ENCODE measurements at places on chromosomes 1 and 21. TPM values are rescaled to one million over a fixed set of nuclear protein-coding genes. Genes with fewer than 3 reads are reported as not detected.

Gene ATAD3C
- 0.47 TPM for total RNA-seq

Gene OR2L2
- not detected for total RNA-seq

- no peak for ATAC-seq
Observed at GRCh38 chr21:41520560-41521442, 12.8 kb upstream of the TMPRSS2 start.

- no peak for ATAC-seq
Observed at GRCh38 chr1:84377480-84378095, 20.7 kb upstream of the DNASE2B start.

DNA sequence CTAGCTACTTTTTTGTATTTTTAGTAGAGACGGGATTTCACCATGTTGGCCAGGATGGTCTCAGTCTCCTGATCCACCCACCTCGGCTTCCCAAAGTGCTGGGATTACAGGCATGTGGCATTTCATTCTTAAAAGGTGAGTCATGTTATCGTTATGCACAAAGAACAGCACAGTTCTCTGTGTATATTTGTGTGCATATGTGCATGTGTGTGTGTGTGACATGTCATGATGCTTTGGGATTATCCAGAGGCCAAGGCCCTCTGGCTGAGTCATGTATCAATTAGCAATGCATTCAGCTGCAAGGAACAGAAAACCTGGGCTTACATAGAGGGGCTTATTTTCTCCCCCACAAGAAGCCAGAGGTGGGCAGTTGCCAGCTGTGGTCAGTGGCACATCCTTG, 301.7 kb upstream of the KAZN start:
- no peak for ATAC-seq

DNA sequence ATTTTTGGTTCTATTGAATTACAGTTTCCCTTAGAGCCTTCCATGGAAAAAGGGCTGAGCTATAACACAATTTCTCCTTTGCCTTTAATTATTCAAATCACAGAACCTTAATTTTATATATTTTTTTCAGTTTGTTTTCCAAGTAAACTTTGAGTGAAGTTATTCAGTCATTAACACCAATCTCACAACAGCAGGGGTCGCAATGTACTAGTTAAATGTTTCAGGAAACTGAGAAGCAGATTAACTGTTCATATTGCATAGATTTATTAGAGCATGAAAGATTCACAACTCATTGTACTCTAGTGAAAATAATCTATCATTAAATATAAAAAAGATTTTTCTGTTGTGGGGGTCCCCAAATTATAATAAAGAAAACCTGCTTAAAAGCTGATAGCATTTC, 64.1 kb downstream of the KIFAP3 start:
- no peak for ATAC-seq

Data from gastroesophageal sphincter (tissue), 4 donors.